ENCODE measurements at places on chromosomes 1 and 21. TPM values are rescaled to one million over a fixed set of nuclear protein-coding genes. Genes with fewer than 3 reads are reported as not detected.

DNA sequence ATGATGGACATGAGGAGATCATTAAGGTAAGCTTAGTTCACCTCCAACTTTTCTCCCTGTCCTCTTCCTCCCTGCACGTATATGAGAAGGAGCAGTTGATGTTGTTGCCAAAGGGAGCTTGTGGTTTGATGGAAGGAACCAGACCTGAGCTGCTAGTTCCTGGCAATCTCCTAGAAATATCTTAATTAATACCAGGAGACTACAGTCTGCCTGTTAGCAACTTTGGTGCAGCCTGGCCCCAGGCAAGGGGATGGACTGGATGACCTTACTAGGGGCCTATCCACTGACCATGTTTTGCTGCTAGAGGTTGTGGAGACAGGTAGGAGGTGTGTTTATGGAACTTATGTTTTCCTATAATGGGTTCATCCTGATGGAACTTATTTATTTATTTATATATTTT, 22.6 kb downstream of the TUFT1 start:
- DNase-seq: no peak

- no peak for DNase-seq
These were observed 10.7 kb upstream of the ZP4 start for GRCh38 chr1:237901299-237901934.

DNA sequence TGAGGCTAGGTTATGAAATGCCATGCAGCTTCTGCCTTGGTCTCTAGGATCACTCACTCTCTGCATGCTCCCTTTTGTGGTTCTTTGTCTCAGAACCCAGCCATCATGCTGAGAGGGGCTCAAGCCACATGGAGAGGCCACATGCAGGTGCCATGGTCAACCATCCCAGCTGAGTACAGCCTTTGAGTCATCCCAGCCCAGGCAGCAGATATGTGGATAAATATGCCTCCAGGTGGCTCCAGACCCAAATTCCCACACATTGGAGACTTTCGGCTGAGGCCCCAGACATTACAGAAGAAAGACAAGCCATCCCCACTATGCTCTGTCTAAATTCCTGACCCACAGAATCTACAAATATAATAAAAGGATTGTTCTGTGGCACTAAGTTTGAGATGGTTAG, 102.0 kb downstream of the LHX9 start:
- no peak for DNase-seq

- no peak for DNase-seq
These were observed 5.8 kb downstream of the RAP1GAP start for GRCh38 chr1:21663248-21663950.

DNA sequence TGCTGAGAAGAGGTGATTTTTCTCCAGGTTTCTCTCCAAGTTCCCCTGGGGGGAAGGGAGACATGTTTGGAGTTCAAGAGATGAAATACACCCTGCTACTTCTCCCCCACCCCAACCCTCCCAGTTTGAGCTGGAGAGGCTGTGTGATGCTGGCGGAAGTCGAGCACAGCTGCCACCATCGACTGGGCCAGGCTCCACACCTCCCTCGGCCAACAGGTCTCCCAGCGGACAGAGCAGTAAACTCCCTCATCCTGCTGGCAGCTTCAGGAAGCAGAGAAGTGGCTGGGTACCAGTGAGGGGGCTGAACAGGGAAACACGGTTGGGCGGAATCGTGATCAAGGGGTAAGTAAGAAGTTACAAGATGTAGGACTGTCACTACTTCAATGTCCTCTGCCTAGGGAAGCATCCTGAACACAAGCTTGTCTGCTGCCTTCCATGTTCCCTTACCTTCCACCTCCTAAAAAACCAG, 6.6 kb upstream of the NHLH1 start:
- DNase-seq: no peak

DNA sequence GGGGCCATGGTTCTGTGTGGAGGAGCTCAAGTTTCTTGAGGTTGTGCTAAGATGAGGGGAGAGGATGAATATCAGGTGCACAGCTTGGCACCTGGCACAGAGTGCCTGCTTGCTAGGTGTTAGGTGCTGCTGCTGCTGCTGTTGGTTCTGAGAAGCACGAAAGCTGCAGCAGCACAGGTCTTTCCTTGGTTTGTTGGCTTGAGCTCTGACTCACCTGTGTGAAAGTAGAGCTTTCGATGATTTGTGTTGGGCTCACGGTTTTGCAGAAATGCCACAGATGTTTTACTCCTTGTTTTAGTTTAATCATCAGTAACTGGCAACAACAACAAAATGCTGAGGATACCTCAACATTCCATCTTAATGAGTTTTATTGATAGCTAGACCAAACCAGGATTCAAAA, 221.6 kb downstream of the BRINP2 start:
- no peak for DNase-seq

GRCh38 chr21:40765811-40766210, 81.1 kb downstream of the DSCAM start:
- DNase-seq: no peak

GRCh38 chr1:25425098-25426085, 4.8 kb upstream of the RHCE start:
- DNase-seq: peak; percentile 60

- DNase-seq: no peak
These were observed 154.3 kb upstream of the ZNF648 start for GRCh38 chr1:182215764-182216163.

DNA sequence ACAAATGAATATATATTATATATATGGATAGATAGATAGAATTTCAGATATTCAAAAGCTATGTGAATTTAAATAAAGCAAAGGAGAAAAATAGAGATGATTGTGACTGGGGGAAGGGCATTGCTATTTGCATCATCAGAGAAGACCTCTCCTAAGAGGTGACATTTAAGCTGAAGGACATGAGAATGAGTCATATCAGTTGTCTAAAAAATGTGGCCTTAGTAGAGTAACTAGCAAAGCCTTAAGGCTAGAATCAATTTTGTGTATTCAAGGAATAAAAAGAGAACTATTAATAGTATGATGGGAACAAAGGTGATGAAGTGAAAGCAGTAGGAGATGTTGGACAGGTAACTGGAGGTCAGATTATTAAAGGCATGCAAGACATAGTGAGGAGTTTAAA, 34.8 kb upstream of the SLC35F3 start:
- no peak for DNase-seq

GRCh38 chr1:64595871-64596515, 126.1 kb downstream of the CACHD1 start:
- DNase-seq: no peak

DNA sequence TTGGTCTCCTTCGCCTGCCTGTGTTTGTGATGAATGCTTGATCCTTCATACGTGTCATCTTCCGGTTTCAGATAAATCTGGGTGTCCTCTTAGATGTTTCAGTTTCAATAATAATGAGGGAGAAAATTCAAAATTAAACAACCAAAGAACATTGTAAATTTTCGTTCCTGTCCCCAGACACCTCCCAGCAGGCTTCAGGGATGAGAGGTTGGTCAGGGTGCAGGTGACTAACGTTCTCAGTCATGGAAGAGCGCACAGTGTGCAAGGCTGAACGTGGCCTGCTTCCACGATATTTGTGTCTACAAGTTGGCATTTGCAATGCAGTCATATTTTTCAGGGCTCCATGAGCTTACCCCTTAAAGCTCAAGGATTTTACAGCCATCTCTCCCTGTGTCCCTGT, 147.1 kb upstream of the ARHGEF16 start:
- no peak for DNase-seq

DNA sequence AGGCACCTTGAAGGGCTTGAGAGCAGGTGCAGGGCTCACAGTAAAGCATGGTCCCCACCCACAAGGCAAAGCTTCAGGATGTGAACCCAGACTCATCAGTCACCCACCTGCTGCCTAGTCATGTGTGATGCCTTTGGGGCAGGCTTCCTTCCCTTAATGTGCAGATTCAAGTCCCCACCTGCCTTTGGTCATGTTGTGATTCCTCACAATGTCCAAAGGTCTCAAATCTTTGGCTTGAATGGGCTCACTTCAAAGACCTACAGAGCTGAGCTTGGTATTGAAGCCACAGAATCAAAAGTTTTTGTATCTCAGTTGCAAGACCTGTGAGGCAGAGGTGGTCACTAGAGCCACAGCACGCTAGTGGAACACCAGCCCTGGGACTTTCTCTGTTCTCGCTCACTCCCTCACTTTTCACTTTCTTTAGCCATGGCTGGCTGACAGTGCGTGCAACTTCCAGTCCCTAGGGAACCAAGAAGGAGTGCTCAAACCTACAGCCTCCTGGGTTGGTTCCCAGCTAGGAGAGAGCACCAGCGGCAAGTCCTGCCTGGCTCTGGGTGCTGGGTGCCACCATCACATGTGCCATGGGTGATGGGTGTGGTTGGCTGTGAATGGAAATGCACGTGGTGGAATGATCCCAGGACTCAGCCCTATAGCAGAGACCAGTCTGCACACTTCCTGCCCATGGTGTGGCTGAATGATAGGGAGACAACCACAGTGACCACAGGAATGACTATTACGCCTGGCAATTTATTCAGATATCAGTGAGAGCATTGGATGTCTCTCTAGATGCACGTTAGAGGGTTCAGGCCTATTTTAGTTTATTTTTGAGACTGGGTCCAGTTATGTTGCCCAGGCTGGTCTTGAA, 26.4 kb upstream of the CLIC6 start:
- no peak for DNase-seq

GRCh38 chr1:246784621-246785493, 60.6 kb downstream of the SCCPDH start:
- DNase-seq: no peak

DNA sequence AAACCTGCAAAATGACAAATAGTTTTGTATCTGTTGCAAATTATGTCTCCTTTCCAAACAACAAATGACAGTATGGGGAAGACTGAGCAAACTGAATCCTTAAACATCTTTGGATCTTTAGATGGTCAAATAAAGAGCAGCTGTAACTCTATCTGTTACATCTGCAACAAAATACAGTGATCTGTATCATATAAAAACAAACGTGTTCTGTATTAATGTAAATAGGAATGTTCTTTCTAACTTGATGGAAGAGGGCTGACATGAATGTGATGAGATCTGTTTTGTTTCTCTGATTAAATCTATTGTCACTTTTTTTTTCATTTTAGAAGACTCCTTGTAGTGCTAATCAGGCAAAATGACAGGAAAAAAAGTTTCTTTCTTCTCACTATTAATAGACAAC, 159.5 kb downstream of the GPATCH2 start:
- no peak for DNase-seq

- DNase-seq: no peak
These were observed 5.8 kb upstream of the TGFB2 start for GRCh38 chr1:218339267-218339831.

GRCh38 chr1:162944974-162945674, 84.1 kb upstream of the CCDC190 start:
- no peak for DNase-seq

DNA sequence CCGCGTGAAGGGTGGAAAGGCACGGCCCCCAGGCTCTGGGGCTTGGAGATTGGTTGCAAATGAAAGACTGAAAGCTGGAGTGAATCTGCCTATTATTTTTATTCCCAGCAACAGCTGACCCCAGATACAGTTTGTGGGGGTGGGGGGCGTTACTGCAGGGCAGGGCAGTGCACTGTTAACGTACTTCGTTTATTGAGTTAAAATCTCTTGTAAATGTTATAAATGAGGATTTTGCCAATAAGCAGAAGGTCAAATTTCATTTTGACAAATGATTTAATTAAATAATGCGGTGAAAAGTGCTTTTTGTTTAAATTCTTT, 1.0 kb upstream of the VPS26C start:
- no peak for DNase-seq

DNA sequence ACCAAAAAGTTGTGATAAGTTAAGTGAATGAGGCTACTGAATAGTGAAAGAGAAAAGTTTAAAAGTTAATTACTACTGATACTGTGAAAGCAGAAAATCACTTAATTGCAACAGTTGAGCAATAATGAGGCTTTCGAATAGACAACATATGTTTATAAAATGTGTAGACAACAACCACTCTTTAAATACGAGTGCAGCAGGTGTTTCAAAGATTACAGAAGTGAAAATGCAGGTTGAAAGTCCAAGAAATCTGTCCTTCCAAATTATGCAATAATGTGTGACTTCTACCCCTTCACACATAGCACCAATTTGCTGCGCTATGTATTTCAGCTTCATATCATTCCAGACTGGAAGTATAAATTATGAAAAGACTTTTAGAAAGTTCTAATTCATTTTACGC, 213.0 kb downstream of the COL24A1 start:
- no peak for DNase-seq

GRCh38 chr1:66578841-66579240, 44.9 kb downstream of the SGIP1 start:
- no peak for DNase-seq

- DNase-seq: no peak
These were observed 6.6 kb downstream of the CMPK1 start for GRCh38 chr1:47340227-47340626.

- no peak for DNase-seq
These were observed 75.2 kb downstream of the FMO4 start for GRCh38 chr1:171389171-171389570.

DNA sequence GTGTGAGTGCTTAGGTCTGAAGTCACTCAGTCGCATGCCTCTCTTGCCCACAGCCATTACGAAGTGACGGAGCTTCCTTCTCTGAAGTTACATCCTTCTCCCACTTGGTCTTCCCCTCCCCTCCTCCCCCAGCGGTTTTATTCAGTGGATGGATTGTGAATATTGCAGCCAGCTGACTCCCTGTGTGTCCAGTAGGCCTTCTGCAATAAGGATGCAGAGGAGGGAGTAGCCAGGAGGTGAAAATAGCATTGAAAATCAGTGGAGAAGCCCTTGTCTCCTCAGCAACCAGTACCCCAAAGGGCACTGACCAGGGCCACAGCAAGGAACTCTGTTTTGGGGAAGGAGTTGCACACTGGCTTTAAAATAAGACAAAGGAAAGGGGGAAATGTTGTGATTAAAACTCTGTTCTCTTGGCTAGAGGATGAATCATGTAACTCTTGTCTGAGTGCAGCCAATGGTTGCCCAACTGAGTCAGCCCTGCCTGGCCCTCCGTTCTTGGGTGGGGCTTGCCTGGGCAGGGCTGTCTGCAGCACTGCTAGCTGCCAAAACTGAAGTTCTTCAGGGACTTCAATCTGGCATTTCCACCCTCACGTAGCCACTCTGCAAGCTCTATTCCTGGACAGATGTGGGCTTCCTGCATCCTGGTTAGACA, 4.3 kb downstream of the S100A10 start:
- no peak for DNase-seq

- no peak for DNase-seq
These were observed 65.6 kb downstream of the GTF2B start for GRCh38 chr1:88825721-88826120.

- no peak for DNase-seq
These were observed 2.2 kb downstream of the FOXD2 start for GRCh38 chr1:47439819-47440598.

GRCh38 chr1:225689882-225690459, 37.0 kb upstream of the ENAH start:
- DNase-seq: no peak

- no peak for DNase-seq
These were observed 25.4 kb downstream of the SOD1 start for GRCh38 chr21:31684918-31685317.

- peak; percentile 71 for DNase-seq
These were observed 3.3 kb downstream of the NCMAP start for GRCh38 chr1:24558902-24559791.

The FAM72D gene
- polyA plus RNA-seq: not detected

The CFHR3 gene
- polyA plus RNA-seq: not detected

The BLACAT1 gene
- polyA plus RNA-seq: not detected

The RIT1 gene
- 4.2 TPM for polyA plus RNA-seq

The TMPRSS15 gene
- not detected for polyA plus RNA-seq

The DPYD gene
- polyA plus RNA-seq: 3.9 TPM

The KRTAP11-1 gene
- not detected for polyA plus RNA-seq

Measured in pancreas (tissue), 10 donors.